ENCODE measurements at places on chromosomes 5 and 9.

DNA sequence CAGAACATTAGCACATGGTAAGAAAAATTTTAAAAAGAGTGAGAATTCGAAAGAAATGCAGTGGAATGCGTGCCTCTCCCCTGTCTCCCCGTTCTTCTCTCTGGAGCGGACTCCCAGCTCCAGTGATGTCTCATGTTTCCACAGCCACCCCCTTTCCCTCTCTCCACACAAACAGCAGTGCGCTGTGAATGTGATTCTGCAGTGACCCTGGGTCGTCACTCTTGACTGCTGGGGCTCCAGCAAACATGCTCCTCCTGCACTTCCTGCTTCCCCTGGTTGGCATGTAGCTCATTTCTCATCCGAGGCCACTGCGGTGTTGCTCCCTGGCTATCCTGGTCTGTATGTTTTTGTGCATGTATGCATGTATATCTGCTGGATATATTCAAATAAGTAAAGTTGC, 13.3 kb downstream of the PHF2 start:
- no peak for DNase-seq

GRCh38 chr9:93057042-93057702, 1.3 kb upstream of the SUSD3 start:
- no peak for DNase-seq

- DNase-seq: no peak
Observed at GRCh38 chr5:172956936-172957335, 2.3 kb upstream of the RPL26L1 start.

DNA sequence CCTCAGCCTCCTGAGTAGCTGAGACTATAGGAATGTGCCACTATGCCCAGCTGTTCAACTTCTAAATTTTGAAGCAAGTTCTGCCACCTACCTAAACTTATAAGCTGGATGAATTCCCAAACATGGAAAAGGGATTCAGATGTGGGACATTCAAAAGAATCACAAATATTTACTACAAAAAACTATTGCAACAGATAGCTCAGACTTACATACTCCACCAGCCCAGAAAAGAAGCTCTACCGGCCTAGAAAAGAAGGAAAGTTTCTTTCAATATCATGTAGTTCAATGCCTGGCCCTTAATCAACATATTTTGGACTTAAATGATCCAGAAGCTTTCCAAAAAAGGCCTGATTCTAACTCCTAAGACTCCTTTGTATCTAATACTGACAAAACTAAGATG, 23.8 kb downstream of the SH3RF2 start:
- no peak for DNase-seq

- DNase-seq: no peak
Observed at GRCh38 chr9:68653141-68653595, 51.9 kb upstream of the PIP5K1B start.

DNA sequence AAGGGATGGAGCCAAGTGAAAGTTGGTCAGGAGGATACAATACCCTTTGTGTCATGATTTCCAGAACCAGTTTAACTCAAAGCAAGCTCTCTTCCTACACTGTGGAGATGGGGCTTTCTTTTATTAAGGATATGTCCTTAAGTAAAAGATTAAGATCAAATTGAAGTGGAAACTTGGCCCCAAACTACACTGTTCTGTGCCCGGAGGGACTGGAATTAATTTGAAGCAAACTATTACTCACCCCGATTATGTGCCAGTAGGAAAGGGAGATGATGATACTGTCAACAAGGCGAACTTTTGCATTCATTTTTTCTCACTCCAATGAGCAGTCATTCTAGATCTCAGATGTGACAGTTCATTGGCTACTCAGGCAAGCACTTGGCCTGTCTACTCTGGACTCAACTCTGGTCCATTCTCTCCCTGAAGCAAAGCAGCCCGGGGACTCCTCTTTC, 186.7 kb downstream of the NTRK2 start:
- no peak for DNase-seq

DNA sequence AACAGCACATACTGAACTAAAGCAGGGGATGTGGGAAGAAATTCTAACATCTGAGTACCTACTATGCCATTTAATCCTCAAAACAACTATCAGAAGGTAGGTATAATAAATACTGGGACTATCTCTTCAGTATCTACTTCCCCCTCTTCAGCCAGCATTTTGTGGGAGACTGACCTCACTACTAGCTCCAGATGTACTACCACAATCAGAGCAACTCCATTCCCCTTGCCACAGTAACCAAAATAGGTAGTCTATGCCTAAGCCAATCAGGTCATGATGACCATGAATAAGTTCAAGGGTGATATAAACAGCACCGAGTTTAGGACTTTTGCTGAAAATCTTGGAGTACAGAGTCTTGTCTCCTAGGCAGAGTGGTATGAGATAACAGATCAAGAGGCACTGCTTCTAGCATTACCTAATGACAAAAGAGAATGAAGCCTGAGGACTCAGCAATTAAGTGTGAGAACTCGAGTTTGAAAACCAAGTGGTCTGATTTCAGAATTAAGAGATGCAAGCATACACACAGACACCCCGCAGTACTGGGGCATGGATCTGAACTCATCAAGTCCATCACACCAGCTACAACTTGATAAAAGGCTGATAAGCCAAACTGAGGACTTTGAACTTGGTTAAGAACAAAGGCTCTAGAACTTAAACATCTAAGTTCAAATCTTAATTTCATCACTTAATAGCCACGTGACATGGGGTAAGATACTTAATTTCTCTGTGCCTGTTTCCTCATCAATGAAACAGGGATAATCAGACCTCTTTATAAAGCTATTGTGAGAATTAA, 9.7 kb downstream of the FNIP1 start:
- DNase-seq: no peak

GRCh38 chr5:131640043-131640856, 5.2 kb upstream of the RAPGEF6 start:
- DNase-seq: no peak

DNA sequence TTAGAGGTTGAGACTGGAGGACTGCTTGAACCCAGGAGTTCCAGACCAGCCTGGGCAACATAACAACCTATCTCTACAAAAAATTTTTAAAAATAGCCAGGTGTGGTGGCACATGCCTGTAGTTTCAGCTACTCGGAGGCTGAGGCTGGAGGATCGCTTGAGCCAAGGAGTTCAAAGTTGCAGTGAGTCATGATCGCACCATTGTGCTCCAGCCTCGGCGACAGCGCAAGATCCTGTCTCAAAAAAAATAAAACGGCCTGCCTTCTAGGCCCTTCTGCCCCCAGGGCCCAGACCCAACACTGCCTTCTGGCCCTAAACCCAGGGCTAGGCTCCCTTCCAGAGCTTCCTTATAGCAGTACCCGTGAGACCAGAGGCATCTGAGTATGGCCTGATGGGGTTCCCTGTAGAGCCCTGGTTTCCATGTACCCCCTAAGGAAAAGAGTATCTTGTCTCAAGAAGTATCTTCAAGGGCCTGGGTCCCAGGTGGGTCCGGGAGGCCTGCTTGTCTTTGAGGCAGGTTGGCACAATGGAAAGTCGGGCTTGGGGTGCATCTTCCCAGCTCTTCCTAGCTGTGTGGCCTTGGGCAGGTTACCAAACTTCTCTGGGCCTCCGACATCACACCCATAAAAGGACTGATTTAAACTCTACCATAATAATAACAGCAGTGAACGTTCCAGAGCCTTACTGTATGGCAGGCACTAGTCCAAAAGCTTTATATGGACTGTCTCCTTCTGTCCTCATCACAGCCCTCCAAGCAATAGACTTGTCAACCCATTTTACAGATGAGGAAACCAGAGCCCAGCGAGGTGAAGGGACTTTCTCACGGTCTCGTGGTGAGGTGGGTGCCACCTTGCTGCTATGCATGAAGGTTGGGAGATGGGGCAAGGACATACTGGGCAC, 9.6 kb downstream of the LRRC8A start:
- no peak for DNase-seq

GRCh38 chr5:138463419-138464007, 1.8 kb upstream of the EGR1 start:
- peak; percentile 40 for DNase-seq

DNA sequence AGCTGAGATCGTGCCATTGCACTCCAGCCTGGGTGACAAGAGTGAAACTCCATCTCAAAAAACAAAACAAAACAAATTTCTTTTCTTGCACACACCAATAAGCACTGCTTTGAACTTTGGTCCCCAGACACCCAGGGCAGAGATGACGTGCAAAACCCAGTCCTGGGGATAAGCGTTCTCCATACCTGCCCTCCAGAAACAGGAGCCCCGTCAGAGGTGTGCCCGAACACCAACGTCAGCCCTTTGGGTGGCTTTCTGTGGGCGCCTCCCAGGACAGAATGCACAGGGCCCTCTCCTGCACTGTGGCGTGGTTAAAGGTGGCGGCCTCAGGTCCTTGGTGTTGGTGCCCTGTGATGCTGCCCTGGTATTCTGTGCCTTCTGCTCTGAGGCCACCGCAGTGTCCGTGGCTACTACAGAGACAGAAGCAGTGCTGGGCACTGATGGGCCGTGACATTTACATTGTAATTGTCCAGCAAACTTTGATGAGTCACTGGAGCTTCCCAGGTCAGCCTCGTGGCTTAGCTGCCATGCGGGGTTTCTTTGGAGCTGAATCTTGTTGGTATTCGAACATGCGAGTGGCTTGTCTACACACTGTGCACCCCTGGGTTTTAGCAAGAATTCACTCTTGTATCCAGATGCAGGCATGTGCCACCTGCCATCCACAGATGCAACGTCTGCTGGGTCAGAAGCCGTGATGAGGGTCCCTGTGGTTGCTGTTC, 9.8 kb downstream of the PPP1R26 start:
- DNase-seq: no peak

DNA sequence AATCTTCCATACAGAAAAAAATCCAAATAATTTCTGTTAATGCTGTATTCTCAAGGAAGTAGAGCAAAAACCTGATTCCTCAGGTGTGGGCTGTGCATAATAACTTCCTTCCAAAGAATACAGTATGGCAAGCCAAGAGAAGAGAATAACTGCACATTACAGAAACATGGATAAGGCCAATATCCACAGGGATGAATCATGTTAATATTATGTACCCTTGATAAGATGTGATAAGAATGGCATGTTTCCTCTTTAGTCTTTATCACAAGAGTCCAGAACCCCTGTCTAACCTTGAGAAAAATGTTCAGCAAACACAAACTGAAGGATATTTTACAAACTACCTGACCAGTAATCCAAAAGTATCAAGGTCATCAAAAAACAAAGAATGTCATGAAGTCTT, 795.8 kb downstream of the SEMA5A start:
- no peak for DNase-seq

GRCh38 chr5:149447373-149448367, 68.6 kb upstream of the IL17B start:
- DNase-seq: no peak

DNA sequence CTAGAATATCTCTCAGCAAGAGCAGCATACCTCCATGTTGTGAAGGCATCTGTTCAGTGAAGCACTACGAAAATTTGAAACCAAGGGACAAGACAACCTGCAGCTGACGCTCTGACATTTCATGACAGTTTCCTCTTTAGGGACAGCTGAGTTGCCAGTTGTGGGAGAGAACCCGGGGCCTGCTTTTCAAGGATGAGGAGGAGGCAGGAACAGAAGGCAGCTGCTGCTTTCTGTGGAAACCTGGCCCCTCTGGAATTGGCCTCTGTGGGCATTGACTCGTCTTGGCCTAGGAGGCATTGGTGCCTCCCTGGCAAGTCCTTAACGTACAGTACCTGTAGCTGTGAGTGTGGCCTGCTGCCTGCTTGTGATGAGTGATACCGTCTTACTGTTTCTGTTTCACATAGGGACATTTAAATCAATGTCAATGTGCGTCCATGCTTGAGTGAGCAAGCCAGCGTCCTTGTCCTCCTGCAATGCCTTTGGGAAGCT, 21.6 kb downstream of the SLC46A2 start:
- DNase-seq: no peak

DNA sequence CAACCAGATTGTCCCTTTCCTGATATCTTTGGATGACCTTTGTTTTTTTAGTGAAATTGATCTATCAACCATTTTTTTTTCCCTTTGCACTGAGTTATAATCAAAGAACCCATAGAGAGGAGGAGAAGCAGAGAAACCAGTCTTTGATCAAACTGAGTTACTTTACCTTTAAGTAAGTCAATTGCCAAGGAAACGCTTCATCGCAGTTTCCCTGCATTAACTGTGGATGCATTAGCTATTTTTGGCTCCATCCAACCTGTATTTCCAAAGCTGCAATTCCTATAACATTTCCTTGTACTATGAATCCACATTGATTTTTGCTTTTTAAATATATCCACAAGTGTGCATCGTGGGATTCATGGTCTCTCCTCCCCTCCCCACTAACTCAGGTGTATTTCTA, 268.1 kb downstream of the NTRK2 start:
- DNase-seq: no peak

GRCh38 chr5:123033157-123033671, 3.3 kb downstream of the PPIC start:
- DNase-seq: no peak

GRCh38 chr5:104045987-104046386, 483.4 kb upstream of the NUDT12 start:
- peak; percentile 22 for DNase-seq

GRCh38 chr5:124735169-124735858, 11.1 kb downstream of the ZNF608 start:
- DNase-seq: peak; percentile 76

- no peak for DNase-seq
Observed at GRCh38 chr5:159512064-159512463, 181.8 kb upstream of the IL12B start.

DNA sequence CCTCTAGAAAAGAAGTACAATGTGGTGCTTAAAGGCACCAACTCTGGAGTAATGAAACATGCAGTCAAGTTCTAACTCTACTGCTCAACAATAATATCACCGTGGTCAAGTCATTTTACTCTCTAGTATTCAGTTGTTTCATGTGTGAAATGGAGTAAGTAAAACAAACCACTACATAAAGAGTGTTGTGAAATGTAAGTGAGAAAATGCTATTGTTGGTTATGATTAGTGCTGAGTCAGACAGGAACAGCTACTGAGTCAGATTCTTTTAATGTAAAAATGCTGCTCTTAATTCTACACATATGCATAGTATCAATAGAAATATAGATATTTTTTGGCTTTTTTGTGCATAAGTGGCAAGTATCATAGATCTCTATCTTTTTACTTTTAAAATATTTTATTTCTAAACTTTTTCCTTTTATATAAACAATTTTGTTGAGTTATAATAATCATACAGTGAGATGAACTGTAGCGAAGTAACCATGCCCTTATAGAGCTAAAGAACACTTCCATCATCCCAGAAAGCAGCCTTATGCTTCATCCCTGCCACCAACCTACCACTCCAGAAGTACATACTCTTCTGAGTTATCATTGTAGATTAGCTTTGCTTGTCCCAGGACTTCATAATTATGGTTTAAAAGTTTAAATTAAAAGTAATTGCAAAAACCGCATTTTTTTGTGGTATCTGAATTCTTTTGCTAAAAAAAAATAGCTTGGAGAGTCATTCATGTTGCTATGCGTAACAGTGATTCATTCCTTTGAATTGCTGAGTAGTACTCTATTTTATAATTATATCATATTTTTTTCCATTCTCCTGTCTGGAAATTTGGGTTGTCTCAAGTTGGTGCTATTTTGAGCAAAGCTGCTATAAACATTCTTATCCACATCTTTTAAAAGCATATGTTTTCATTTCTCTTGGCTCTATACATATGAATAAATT, 548.2 kb upstream of the CLINT1 start:
- DNase-seq: no peak

Data from upper lobe of left lung (tissue), 6 donors.